ENCODE measurements at places on chromosomes 16 and 17.

- no peak for DNase-seq
Measured at GRCh38 chr16:502179-502943, 25.2 kb upstream of the CAPN15 start.

- DNase-seq, result no peak
Measured at GRCh38 chr16:12096157-12096777, 119.7 kb downstream of the SNX29 start.

- DNase-seq, result no peak
Measured at GRCh38 chr16:84460406-84461028, 43.9 kb downstream of the MEAK7 start.

DNA sequence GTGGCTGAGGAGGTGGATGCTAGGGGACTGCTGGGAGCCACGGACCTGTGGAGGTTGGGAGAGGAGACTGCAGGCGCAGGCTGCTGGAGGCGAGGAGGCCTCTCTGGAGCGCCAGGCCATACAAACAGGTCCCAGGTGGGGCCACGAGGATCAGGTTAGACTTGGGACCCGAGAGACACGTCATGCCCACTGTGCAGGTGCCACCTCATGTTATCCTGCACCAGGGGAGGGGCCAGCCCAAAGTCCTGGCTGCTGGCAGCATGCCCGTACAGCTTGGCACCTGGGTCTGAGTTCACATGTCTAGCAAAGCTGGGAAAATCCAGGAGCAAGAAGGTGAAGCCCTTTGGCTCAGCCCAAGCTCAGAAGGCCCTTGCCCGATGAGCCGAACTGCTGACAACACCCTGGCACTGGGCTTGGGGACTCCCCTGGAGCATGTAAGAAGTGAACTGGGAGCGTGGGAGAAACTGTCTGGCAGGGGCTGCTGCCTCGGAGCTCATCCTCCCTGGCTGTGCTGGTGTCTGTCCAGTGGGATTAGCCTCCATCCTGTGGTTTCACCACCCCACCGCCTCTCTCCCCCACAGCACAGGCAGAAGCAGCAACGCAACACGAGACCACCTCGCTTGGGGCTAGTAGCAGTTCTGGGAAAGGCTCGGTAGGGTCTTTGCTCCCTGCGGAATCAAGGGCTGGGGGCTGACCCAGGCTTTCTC, 5.3 kb downstream of the ARHGDIA start:
- no peak for DNase-seq

- no peak for DNase-seq
Measured at GRCh38 chr17:21381076-21381706, 5.0 kb downstream of the KCNJ12 start.

GRCh38 chr17:69428252-69428980, 13.9 kb downstream of the MAP2K6 start:
- DNase-seq, result peak; percentile 12

- no peak for DNase-seq
Measured at GRCh38 chr17:81252326-81252986, 13.3 kb downstream of the NDUFAF8 start.

DNA sequence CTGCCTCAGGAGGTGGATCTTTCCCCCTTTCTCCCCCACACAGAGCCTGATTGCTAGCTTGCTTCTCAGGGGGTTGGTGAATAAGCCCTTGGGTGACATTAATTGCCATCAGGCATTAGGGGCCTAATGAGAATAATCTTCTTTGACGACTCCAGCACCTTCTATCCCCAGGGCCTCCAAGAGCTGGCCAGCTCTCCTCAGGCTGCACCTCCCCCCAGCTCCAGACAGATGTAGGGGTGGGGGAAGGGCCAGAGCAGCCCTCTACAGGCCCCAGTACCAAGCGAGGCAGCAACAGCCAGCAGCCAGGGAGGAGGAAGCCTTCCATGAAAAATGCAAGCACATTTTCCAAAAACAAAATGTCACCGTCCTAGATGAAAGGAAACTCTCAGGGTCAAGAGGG, 1.4 kb upstream of the TMEM132E start:
- DNase-seq, result no peak

DNA sequence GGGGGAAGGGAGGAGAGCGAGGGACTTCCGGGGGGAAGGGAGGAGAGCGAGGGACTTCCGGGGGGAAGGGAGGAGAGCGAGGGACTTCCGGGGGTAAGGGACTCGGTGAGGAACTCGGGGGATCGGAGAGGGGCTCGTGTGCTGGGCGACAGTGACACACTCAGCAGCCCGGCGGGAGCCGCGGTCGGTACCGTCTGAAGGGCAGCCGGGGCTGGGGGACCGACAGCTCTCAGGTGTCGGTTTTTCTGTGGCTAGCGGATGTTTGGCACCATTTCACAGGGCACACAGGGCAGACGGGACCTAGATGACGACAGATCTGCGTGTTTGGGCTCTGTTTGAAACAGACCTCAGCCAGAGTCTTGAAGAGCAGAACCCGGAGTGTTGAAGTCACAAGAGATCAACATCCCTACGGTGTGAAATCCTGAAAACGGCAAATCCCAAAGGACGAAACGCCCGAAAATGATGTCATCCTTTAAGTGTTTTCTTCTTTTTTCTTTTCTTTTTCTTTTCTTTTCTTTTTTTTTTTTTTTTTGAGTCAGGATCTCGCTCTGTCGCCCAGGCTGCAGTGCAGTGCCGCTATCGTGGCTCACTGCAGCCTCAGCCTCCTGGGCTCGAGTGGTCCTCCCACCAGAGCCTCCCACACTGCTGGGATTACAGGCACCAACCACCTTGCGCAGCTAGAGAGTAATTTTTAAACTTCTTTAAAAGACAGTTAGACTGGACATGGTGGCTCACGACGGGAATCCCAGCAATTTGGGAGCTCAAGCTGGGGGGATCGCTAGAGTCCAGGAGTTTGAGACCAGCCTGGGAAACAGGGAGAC, 23.9 kb downstream of the ZNF778 start:
- DNase-seq, result peak; percentile 91

DNA sequence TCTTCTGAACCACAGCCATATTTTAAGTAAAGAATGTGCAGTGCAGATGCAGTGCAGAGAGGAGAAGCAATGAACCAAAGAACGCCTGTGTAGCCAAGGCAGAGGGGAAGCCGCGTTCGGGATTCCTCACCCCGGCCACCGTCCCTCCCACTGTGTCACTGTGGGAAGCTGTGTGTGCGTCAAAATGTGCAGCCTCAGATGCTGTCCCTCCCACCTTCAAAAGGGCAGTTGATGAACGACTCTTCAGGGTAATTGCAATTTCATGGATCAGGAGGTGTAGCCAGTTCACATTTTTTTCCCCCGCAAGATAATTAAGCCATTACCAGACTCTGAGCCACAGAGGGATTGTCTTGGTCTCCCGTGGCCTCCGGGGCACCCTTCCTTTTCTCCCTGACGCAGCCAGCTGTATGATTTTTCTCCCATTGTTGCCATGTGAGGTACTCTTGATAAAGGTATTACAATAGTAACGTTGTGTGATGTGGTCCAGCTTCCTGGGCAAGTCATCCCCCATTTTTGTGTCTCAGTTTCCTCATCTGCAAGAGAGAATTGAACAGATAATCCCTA, 190.0 kb downstream of the FOXL1 start:
- no peak for DNase-seq

All from GM12865 (cell line).